T-helper 2 cell treated with Interferon-gamma antibody and Interleukin-4, amounts not matched to agents 100 ng/mL and 5 ng/mL, for 36 hours (primary cell): ENCODE measurements at places on chromosomes 4 and X. TPM values are rescaled to one million over a fixed set of nuclear protein-coding genes. Genes with fewer than 3 reads are reported as not detected.

The TMSB15A gene
- 0.39 and 0.50 TPM in 2 replicates for total RNA-seq

The UCP1 gene
- total RNA-seq, result not detected in 2 replicates

The GPRASP2 gene
- total RNA-seq, result 0.25 and 0.30 TPM in 2 replicates

The SYTL4 gene
- total RNA-seq, result not detected in 2 replicates

The SPATA18 gene
- total RNA-seq, result 0.09 and 0.32 TPM in 2 replicates

The MBNL3 gene
- total RNA-seq, result 25.9 and 30.4 TPM in 2 replicates

The FOXO4 gene
- 8.4 and 10.3 TPM in 2 replicates for total RNA-seq

The GAB1 gene
- 0.30 and 0.82 TPM in 2 replicates for total RNA-seq

The AKAP14 gene
- total RNA-seq, result not detected in 2 replicates

The LCORL gene
- total RNA-seq, result 8.9 and 10.0 TPM in 2 replicates

The EVC2 gene
- total RNA-seq, result 0.34 and 0.41 TPM in 2 replicates

The SMIM31 gene
- not detected in 2 replicates for total RNA-seq

The DRD5 gene
- total RNA-seq, result not detected in 2 replicates

The METAP1 gene
- 55.7 and 62.0 TPM in 2 replicates for total RNA-seq

The GPC4 gene
- not detected in 2 replicates for total RNA-seq

The RHOXF2 gene
- not detected in 2 replicates for total RNA-seq

The MAOB gene
- 3.4 and 4.0 TPM in 2 replicates for total RNA-seq

The KLHL4 gene
- not detected in 2 replicates for total RNA-seq

The FAM9B gene
- 0.11 TPM in 1 of 2 replicates, not detected in the other for total RNA-seq

The SMR3B gene
- not detected in 2 replicates for total RNA-seq

The PUDP gene
- 17.3 and 20.2 TPM in 2 replicates for total RNA-seq

The CSAG2 gene
- total RNA-seq, result not detected in 2 replicates

The CFI gene
- 0.09 TPM in 1 of 2 replicates, not detected in the other for total RNA-seq

The ARHGEF9 gene
- 18.8 and 22.5 TPM in 2 replicates for total RNA-seq

The PDZD4 gene
- total RNA-seq, result 0.68 and 0.70 TPM in 2 replicates

The USP51 gene
- 1.5 and 2.0 TPM in 2 replicates for total RNA-seq

The SHROOM4 gene
- not detected in 2 replicates for total RNA-seq

The NMU gene
- not detected in 2 replicates for total RNA-seq

The HADH gene
- 46.3 and 46.7 TPM in 2 replicates for total RNA-seq

The ZNF718 gene
- total RNA-seq, result 12.5 and 13.0 TPM in 2 replicates

The F8A2 gene
- total RNA-seq, result not detected in 2 replicates

The TEX13C gene
- total RNA-seq, result not detected in 2 replicates

The FAM114A1 gene
- 0.07 and 0.09 TPM in 2 replicates for total RNA-seq

The SLITRK4 gene
- total RNA-seq, result not detected in 2 replicates

The XAGE1B gene
- not detected in 2 replicates for total RNA-seq

The ASB9 gene
- total RNA-seq, result 0.77 and 1.2 TPM in 2 replicates
